PC-3 (cell line): ENCODE measurements at places on chromosomes 6 and 20. TPM values are rescaled to one million over a fixed set of nuclear protein-coding genes. Genes with fewer than 3 reads are reported as not detected.

- DNase-seq, result no peak
Observed at GRCh38 chr6:152905551-152906299, 77.1 kb downstream of the FBXO5 start.

The PPP1R14C gene
- total RNA-seq, result 1.1 and 3.0 TPM in 2 replicates

The FAM8A1 gene
- total RNA-seq, result 8.5 and 9.0 TPM in 2 replicates

The RIPPLY2 gene
- not detected in 2 replicates for total RNA-seq

The MCHR2 gene
- total RNA-seq, result not detected in 2 replicates

The ME1 gene
- 22.3 and 28.0 TPM in 2 replicates for total RNA-seq

The EYS gene
- 0.07 TPM in 1 of 2 replicates, not detected in the other for total RNA-seq

DNA sequence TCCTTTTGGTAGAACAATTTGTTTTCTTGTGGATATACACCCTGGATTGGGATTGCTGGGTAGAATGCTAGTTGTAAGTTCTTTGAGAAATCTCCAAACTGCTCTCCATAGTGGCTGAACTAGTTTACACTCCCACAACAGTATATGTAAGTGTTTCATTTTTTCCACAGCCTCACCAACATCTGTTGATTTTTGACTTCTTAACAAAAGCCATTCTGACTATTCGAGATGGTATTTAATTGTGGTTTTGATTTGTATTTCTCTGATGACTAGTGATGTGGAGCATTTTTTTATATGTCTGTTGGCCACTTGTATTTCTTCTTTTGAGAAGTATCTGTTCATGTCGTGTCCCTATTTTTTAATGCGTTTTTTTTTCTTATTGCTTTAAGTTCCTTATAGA lies 444.1 kb downstream of the CBLN4 start:
- DNase-seq, result peak; percentile 60

- no peak for DNase-seq
Observed at GRCh38 chr6:88538840-88539239, 372.7 kb upstream of the CNR1 start.

DNA sequence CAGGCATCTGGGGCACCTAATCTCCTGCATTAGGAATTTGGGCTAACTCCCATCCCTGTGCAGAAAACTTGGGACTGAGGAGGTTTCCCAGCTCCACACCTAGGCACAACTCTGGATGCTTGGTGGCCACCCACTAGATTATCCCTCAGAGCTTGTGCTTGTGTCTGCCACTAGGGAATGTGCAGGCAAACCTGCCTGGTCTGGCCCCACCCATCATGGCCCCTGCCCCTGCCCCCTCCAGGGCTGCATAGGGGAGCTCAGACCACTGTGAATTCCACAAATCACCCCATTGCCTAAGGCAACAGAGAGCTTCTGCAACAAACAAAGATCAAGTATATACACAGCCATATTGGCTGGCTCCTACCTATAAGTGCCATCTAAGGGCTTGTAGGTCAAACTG lies 31.1 kb downstream of the STMND1 start:
- DNase-seq, result no peak

The DLL1 gene
- 0.84 and 1.2 TPM in 2 replicates for total RNA-seq

The CST4 gene
- 0.98 TPM in 1 of 2 replicates, not detected in the other for total RNA-seq

GRCh38 chr20:41095110-41095969 lies 42.0 kb upstream of the PLCG1 start:
- DNase-seq, result peak; percentile 69

DNA sequence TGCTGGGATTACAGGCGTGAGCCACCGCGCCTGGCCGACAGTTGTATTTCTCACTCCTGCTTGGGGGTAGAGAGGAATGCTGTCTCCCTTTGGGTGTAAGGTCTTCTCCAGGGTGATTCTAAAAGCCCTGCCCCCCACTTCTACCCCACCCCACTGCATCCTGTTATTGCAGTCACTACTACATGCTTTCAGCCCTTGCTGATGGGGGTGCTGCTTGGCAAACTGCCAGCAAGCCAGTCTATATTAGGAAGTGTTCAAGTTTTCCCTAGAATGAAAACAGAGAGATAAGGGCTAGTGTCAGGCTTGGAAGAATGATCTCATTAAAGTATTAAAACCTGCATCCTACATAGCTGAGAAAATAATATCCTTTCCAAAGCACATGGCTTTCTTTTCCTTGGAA lies 31.3 kb downstream of the TTI1 start:
- DNase-seq, result no peak

- DNase-seq, result peak; percentile 61
Observed at GRCh38 chr6:71393471-71393870, 104.9 kb downstream of the OGFRL1 start.

The ASIP gene
- not detected in 2 replicates for total RNA-seq

The ID4 gene
- 1.2 and 1.4 TPM in 2 replicates for total RNA-seq

DNA sequence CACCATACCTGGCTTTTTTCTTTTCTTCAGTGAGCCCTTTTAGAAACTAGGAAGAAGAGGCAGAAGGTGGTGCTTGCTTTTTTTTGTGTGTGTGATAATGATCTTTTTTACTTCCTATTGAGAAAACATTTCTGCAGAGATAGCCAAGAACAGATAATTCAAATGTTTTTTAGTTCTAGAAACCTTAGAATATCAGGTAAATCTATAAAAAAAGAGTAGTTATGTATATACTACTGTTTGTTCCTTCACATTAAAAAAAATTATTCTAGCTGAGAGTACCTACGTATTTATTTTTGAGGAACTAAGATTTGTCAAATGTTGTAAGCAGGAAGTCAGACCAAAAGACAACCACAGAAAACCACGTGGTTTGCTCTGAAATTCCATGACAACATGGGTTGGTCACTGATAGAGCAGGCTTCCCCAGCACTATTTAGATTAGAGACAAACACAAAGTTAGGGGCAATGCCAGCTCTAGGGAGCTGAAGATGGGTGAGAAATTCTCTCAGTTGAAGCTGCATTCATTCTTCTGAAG lies 12.8 kb downstream of the STK4 start:
- DNase-seq, result peak; percentile 35

The CGA gene
- not detected in 2 replicates for total RNA-seq

- DNase-seq, result peak; percentile 88
Observed at GRCh38 chr6:136403110-136403980, 113.7 kb upstream of the BCLAF1 start.

The MOCS1 gene
- 6.0 and 8.6 TPM in 2 replicates for total RNA-seq

The PRR18 gene
- total RNA-seq, result not detected in 2 replicates

DNA sequence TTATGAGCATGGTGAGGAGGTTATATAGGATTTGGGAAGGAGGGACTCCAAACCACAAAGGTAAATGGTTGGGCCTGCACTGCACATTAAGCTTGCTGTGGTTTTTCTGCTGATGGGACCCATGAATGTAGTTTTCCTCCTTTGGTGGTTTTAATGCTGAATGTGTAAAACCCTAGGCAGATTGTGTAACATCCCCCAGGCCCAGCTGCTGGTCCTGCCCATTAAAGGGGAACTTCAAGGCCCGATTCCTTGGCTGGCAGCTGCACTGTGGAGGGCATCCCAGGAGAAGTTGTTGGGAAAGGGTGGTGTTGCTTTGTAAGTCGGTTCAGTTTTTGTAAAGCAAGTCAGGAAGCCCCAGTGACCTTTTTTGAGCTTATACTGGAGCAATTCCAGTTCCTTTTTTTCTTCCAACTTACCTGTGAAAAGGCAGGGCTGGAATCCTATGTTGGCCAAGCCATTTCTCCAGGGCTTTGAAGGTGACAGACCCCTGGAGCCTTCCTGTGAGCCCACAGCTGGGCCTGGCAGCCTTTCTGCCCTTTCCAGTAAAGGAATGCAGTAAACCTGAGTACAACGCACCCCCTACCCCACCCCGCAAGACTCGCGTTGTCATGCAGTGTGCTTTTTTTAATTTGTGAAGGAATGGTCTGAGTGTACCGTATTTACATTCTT lies 43.1 kb upstream of the NAA20 start:
- peak; percentile 77 for DNase-seq

DNA sequence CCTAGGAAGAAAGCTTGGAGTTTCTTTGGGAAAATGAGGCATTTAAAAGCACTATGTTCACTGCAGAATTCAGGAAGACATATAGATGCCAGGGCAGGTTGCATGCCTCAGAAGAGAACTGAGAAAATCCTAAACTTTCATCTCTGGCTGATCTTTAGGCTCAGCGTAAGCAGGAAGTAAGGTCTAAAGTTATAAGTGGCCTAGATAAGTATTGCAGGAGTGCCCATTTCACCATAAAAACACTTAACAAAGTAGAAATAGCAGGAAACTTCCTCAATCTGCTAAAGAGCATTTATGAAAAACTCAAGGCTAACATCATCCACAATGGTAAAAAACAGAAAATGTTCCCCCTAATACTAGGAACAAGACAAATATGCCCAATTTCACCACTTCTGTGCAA lies 320.3 kb downstream of the BMP2 start:
- DNase-seq, result no peak

DNA sequence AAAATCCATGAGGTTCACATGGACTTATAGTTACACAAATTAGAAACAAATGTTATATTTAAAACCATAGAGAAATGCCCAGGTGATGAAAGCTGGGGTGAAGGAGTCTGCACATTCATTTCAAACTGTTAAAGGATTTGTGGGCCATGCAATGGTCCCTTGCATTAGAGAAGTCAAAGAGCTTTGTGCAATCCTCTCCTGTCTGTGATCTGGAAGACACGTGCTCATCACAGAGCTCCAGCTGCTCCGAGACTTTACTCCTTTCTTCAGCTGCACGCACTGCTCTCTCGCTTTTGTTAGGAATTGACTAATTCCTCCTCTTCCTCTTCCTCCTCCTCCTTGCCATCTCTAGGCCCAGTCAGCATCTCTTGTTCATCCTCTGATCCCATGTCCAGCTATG lies 4.1 kb upstream of the AIF1 start:
- DNase-seq, result no peak

DNA sequence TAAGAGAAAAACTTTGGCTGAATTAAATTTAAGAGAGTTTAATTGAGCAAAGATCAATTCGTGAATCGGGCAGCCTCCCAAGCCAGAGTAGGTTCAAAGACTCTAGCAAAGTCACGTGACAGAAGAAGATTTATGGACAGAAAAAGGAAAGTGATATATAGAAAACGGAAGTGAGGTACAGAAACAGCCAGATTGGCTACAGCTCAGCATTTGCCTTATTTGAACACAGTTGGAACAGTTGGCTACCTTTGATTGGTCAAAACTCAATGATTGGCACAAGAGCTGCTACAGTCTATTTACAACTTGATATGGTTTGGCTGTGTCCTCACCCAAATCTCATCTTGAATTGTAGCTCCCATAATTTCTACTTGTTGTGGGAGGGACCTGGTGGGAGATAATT lies 102.6 kb downstream of the PLG start:
- DNase-seq, result no peak

DNA sequence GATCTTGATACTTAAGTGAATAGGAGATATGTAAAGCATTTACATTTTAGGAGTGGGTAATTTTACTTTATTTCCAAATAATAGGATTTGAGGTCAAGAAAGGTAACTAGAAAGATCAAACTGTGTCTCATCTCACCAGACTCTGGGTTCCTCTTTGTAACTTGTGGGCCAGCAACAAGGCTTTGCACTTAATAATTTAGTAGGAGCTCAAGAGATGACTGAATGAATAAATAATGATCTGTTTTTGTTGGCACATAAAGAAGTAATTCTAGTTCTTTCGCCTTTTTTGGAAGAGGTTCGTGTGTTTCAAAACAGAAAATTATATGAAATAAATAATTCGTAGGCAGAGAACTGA lies 67.4 kb upstream of the FABP7 start:
- peak; percentile 69 for DNase-seq

The NKAPL gene
- total RNA-seq, result not detected in 2 replicates

DNA sequence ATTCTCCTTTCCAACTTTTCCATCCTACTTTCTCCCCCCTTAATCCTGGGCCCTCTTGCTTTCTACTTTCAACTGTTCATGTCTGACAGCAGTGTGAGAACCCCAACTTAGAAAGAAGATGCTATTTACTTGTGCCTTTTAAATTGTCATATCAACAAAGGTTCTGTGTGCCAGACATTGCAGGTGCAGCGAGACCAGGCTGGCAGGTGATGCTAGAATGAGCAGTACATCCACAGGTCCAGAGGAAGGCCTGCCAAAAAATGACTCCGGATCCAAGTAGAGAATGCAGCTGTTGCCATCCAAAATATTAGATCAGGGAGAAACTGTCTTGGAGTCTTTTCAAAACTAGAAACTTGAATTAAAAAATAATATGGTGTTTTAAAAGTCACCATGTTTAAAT lies 510.5 kb downstream of the LMBRD1 start:
- no peak for DNase-seq

DNA sequence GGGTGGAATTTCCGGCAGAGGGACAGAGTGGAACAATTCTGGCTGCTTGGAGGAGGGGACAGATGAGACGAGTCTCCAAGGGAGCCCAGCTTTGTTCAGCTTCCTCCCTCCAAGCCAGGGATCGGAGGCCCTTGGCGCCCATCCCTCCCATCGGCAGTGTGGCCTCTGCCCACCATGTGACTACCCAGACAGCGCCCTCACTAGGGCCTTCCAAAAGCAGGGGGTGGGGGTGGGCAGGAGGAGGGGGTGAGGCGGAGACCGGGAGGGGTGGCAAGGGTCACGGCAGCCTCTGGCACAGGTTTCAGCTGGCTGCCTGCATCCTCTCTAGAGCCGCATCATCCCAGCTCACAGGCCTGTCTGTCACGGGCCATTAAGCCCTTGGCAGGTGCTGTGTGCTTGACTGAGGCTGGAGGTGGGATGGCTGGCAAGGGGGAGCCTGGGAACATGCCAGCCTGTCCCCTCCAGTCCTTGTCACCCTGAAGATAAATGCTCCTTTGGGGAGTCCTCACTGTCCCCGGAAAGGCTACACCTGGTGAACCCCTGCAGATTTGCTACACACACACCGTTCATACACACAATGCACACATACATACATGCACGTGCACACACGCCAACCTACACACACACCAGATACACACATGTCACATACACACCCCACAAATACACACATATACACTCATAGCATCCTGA lies 6.2 kb upstream of the FGD2 start:
- DNase-seq, result no peak

GRCh38 chr20:57384486-57384885 lies 6.7 kb upstream of the RBM38 start:
- no peak for DNase-seq

The DCDC2 gene
- 0.11 TPM in 1 of 2 replicates, not detected in the other for total RNA-seq

The HLA-DRB1 gene
- total RNA-seq, result not detected in 2 replicates

DNA sequence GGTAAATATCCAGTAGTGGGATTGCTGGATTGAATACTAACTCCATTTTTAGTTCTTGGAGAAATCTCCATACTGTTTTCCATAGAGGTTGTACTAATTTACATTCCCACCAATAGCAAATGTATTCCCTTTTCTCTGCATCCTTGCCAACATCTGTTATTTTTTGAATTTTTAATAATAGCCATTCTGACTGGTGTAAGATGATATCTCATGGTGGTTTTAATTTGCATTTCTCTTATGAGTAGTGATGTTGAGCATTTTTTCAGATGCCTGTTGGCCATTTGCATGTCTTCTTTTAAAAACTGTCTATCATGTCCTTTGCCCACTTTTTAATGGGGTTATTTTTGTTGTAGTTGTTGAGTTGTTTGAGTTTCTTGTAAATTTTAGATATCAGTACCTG lies 253.2 kb downstream of the HAO1 start:
- DNase-seq, result no peak

The PAX1 gene
- total RNA-seq, result not detected in 2 replicates
